Fibroblast of mammary gland (primary cell): ENCODE measurements at places on chromosomes 11 and 22.

- peak; percentile 79 for DNase-seq
Measured at GRCh38 chr11:82003671-82004515, 729.8 kb downstream of the FAM181B start.

- DNase-seq = peak; percentile 6
Measured at GRCh38 chr11:101096036-101096704, 33.4 kb downstream of the PGR start.

GRCh38 chr22:49975543-49976389 lies 15.2 kb downstream of the PIM3 start:
- DNase-seq = no peak

GRCh38 chr11:100939571-100939970 lies 190.0 kb downstream of the PGR start:
- DNase-seq = peak; percentile 16

DNA sequence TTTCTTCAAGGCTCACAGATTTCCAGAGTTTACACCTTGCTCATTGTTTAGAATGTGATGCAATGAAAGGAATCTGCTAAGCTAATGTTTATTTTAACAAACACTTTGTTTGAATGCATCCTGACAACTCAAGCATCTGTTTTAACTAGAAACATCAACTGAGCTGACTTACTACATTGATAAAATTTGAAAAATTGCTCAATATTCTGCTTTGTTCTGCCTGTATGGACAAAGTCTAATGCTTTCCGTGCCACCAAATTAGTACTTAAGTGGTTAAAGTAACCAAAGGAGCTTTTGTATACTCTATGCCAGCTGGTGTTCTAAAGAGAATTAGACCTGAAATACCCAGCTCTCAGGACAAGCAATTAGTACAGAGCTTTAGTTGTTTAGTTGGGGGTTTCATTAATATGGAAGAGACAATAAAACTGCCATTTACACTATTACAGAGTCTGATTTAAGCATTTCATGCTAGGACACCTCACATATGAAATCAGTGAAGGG lies 105.2 kb downstream of the MAML2 start:
- no peak for DNase-seq

GRCh38 chr11:122394313-122394712 lies 261.2 kb upstream of the UBASH3B start:
- no peak for DNase-seq

GRCh38 chr11:15714641-15715399 lies 600.1 kb downstream of the INSC start:
- DNase-seq = no peak

DNA sequence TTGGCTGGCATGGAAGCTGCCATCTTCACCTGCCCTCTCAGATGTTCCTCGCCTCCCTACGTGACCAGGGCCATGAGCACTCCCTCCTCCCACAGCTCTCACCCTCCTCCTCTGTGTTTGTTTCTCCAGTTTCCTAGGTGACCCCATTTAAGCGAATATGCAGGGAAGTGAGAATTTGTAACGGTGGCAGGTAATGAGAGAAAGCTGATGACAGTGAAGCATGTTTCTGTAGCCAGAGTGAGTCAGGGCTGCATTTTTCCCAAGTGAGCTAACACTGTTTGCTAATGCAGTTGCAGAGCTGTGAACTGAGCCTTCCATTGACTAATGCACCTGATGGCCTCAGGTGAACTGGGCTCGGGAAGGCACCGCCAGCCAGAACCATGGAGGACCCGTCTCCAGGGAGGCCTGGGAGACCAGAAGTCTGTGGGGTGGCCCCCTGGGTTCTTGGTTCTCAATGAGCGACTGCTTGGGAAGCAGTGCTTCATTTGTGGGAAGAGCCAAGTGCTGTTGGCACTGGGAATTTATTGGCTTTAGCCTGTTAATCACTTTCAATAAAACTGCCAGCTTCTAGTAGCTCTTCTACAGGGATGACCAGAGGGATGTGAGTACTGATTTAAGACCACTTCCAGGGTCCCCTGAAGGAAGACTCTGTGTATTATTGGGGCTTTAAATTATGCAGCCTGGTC lies 64.5 kb downstream of the BARX2 start:
- no peak for DNase-seq

- no peak for DNase-seq
Measured at GRCh38 chr11:90705661-90706060, 482.8 kb upstream of the CHORDC1 start.

DNA sequence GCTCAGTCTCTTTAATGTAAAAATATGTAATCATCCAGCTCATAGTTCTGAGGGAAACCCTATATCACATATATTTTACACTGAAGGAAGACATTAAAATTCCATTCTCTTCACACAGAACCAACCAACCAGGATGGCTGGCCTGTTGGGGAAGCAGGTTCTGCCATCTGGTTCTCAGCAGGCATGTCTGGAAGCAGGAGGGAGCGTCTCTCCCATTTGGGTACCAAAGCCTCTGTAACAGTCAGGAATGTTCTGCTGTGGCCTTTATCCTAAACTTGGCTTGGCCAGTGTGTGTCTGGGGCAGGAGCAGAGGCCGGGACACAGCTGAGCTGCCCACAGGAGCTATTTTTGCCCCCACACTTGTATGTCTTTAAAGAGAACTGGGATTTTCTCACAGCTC lies 29.2 kb downstream of the SGSM3 start:
- no peak for DNase-seq

- DNase-seq = peak; percentile 21
Measured at GRCh38 chr22:50269970-50270665, at the start of gene MAPK11. Gene MAPK11, minus strand, starts transcription at chr22:50270380. Its CDS starts 88 bp downstream, at chr22:50270292.

DNA sequence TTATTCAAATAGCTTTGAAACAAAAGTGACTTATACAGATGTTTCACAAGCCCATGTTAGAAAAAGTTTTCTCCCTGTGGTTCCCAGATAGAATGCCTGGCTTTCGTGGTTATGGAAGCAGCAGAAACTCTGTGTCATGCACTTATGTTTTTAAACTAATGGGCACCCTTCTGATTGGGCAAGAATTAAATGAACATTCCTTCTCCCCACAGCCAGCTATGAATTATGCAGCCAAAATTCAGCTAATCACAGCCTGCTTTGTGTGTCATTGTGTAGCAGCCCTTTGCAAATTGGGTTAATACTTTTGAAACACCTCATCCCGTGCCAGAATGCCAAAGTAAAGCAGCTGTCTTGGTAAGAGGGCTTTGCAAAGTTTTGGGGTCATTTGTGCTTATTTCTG lies 46.9 kb downstream of the PANX1 start:
- DNase-seq = peak; percentile 92

- no peak for DNase-seq
Measured at GRCh38 chr11:95252586-95252985, 21.6 kb upstream of the SESN3 start.

DNA sequence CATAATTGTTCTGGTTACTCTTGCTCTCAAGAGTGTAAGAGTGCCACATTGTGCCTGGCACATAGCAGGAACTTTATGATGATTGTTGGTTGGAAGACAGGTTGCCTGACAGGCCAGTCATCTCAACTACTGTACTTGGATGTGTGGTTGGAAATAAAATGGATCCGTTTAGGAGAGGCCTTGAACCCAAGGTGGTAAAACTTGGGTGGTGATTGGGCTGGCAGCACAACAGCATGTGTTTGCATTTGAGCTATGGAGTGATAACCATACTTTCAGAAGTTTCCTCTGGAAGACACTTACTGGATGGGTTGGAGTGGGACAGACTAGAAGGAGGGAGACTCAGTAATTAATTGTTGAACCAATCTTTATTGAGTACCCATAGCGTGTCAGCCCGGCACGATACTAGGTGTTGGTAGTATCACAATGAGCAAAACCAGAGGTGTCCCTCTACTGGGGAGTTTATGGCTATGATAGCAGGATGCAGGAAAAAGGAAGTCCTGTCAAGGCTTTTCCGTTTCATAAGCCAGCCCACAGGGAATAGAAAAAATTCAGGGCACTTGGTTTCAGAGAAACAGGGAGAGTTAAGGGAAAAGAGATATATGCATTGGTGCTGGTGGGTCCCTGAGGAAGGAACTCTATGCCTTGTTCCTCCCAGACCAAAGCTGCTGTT lies 3.1 kb upstream of the TMEM109 start:
- no peak for DNase-seq

GRCh38 chr11:2517016-2517385 lies 72.2 kb downstream of the KCNQ1 start:
- DNase-seq = no peak

- no peak for DNase-seq
Measured at GRCh38 chr11:113103932-113104690, 142.9 kb downstream of the NCAM1 start.

DNA sequence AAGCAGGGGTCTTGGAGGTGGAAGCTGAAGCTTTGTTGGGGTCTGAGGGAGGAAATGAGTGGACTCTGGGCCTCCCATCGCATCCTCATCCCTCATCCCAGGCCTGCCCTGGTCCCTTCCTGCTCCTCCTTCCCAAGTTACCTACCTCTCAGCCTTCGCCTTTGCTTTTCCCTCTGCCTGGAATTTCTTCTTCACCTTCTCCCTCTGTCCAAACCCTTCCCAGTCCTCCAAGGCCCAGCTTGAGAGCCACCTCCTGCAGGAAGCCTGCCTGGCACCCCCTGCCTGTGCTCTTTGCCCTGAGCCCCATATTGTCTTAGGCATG lies 2.1 kb upstream of the NUDT8 start:
- no peak for DNase-seq

DNA sequence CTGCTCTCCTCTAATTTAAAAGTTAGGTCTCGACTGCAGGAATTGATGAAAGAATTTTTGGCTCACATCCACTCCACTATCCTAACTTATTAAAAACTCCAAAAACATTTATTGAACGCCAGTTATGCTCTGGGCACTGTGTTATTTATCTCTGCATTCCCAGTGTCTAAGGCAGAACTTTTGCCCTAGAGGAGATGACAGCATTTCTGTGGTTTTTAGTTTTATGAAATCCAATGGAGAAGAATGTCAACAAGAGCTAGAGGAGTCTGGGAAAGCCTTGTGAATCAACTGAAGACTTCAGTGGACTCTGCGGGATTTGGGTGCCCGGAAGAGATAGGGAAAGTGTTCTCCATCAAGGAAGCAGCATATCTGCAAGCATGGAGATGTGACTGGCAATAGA lies 217.0 kb upstream of the PGR start:
- peak; percentile 25 for DNase-seq

DNA sequence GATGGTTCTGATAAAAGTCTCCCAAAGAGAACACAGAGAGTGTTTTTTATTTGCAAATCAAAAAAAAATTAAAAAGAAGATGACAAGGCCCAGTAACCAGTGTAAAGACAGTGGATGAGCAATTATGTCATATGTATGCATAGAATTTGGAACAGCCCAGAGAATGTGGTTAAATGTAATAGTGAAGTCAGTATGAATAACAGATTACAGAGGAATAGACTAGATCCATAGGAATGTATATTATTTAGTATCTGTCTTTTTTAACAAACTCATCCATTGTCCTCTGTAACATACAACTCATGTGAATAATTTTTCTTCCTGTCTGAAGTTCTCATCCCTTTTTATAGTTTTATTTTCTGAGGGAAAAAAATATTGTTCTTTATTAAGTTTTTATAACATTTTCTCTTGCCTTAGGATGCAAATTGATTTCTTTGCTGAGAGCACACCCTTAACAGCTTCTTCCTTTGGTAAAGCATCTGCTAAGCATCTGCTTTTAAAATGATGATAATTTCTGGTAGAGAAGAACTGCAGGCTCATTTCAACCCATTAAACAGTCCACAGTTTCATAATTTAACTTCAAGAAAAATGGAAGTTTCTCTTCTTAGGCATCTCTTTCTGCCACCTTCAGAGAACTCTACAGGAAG lies 266.5 kb upstream of the MTNR1B start:
- peak; percentile 70 for DNase-seq

DNA sequence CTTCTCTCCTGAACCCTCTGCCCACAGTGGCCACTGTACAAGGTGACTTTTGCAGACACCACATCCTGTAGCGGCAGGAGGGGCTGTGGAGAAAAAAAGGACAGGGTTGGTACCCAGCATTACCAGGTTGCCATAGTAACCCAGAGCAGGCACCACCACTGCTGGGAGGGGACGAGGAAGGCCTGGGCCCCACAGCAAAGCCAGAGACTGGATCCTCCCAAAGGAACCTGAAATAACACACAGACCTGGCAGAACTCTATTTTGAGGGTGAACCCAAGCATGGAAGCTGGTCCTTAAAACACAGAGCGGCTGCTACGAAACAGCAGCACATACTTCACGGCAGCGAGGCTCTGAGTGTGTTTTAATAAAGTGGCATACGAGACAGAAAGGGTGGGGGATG lies 380.6 kb downstream of the CTTN start:
- DNase-seq = no peak

GRCh38 chr11:117223741-117224689 lies 7.9 kb downstream of the PCSK7 start:
- DNase-seq = no peak

- DNase-seq = peak; percentile 66
Measured at GRCh38 chr11:128269466-128269865, 317.9 kb downstream of the ETS1 start.

GRCh38 chr22:17633217-17633997 lies 4.9 kb upstream of the ATP6V1E1 start:
- peak; percentile 13 for DNase-seq

DNA sequence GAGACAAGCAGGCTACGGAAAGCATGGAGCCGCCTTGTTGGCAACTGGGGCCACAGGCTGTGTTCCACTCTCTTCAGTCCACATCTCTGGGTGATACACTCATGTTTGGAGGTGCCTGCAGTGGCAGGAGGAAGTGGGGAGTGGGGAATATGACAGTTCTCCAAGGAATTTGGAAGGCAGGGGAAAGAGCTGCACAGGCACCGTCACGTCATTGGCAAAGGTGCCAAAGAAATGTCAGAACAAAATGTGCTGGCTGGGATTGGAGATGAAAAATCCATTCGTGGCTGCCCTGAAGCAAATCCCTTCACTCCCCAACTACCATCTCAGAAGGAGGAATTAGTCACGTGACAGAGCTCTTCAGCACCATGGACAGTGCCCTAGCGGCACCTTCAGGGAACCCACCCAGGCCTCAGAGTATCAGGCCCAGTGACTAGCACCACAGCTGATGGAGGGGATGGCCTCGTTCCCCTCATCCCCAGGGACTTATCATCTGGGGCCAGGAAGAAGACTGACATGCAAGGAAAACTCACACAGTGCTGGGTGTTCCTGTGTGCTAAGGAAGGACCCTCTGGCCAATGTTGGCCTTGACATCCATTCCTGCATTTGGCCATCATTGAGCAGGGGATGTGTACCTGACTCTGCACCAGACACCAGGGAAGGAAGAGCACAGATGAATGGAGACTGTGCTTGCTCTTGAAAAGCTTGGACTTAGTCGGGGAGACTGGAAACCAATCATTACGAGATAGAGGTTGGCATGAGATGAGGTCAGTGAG lies 48.5 kb upstream of the PRDM11 start:
- peak; percentile 72 for DNase-seq

GRCh38 chr22:27240298-27241075 lies 561.1 kb downstream of the MN1 start:
- DNase-seq = no peak
